Pulmonary artery endothelial cell (primary cell): ENCODE measurements at places on chromosomes 1 and 21. TPM values are rescaled to one million over a fixed set of nuclear protein-coding genes. Genes with fewer than 3 reads are reported as not detected.

Gene TCP10L
- 0.25 TPM in 1 of 2 replicates, not detected in the other for total RNA-seq

Gene PYHIN1
- total RNA-seq: not detected in 2 replicates

Gene KLHDC7A
- total RNA-seq: not detected in 2 replicates

Gene UBXN10
- not detected in 2 replicates for total RNA-seq

Gene GBP5
- 0.20 and 0.21 TPM in 2 replicates for total RNA-seq

Gene NCAM2
- total RNA-seq: 0.11 and 0.40 TPM in 2 replicates

Gene INKA2
- 4.6 and 6.0 TPM in 2 replicates for total RNA-seq

Gene OR2T5
- not detected in 2 replicates for total RNA-seq

Gene PTGFR
- total RNA-seq: 0.13 and 0.18 TPM in 2 replicates

Gene TDRD5
- not detected in 2 replicates for total RNA-seq

Gene GJA9
- 0.07 TPM in 1 of 2 replicates, not detected in the other for total RNA-seq

Gene DNAI4
- total RNA-seq: 2.5 and 3.6 TPM in 2 replicates

Gene RAB42
- 1.7 and 2.0 TPM in 2 replicates for total RNA-seq

Gene GSTM3
- 25.0 and 57.0 TPM in 2 replicates for total RNA-seq

Gene C1orf141
- not detected in 2 replicates for total RNA-seq

Gene ASAP3
- total RNA-seq: 8.0 and 12.6 TPM in 2 replicates

Gene PKLR
- not detected in 2 replicates for total RNA-seq

Gene ZNF362
- 3.7 and 5.1 TPM in 2 replicates for total RNA-seq

Gene SDCCAG8
- total RNA-seq: 46.3 and 48.0 TPM in 2 replicates

Gene GJC2
- 0.86 and 1.4 TPM in 2 replicates for total RNA-seq

Gene ETV3L
- not detected in 2 replicates for total RNA-seq

Gene LMX1A
- total RNA-seq: not detected in 2 replicates

Gene AMPD1
- total RNA-seq: not detected in 2 replicates

Gene RXRG
- total RNA-seq: not detected in 2 replicates

Gene CACNA1S
- total RNA-seq: not detected in 2 replicates

Gene UBASH3A
- total RNA-seq: not detected in 2 replicates

Gene GCSAML
- total RNA-seq: not detected in 2 replicates

Gene ZNF648
- total RNA-seq: not detected in 2 replicates

Gene SV2A
- total RNA-seq: 5.7 and 6.3 TPM in 2 replicates

Gene CAPZB
- 113 and 132 TPM in 2 replicates for total RNA-seq

Gene TARBP1
- total RNA-seq: 21.5 and 25.1 TPM in 2 replicates

Gene FMO2
- total RNA-seq: under 0.01 and 8.0 TPM in 2 replicates

Gene WRAP73
- total RNA-seq: 25.5 TPM in 2 replicates

Gene LIN28A
- not detected in 2 replicates for total RNA-seq

Gene ANKRD35
- 0.32 and 0.33 TPM in 2 replicates for total RNA-seq

Gene LCE1C
- total RNA-seq: not detected in 2 replicates

Gene FAM89A
- 17.4 and 17.6 TPM in 2 replicates for total RNA-seq

Gene IL20
- total RNA-seq: not detected in 2 replicates

Gene CFAP74
- not detected in 2 replicates for total RNA-seq

Gene SETSIP
- total RNA-seq: 0.20 and 1.2 TPM in 2 replicates

Gene SPEN
- 18.9 and 31.7 TPM in 2 replicates for total RNA-seq
